Hepatic stellate cell (primary cell): ENCODE measurements at places on chromosomes 7 and 10.

DNA sequence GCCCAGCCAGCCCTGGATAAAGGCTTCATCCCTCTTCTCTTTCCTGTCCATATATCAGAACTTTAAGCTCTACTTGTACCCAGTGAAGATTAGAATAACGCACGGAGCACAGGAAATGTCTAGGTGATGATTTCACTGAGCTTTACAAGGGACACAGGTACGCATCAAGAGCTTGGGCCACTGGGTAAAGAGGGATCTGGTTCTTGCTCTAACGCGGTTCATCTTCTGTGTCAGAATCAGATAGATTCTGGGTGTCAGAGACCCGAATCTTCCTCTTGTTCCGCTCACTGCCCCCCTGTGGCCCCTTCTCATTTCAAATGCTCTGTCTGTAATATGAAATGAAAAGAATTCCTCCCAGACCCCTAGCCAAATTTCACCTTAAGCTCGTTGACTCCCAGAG lies 24.7 kb downstream of the IL2RA start:
- no peak for DNase-seq

- no peak for DNase-seq
Observed at GRCh38 chr10:90884431-90884830, 12.7 kb downstream of the RPP30 start.

DNA sequence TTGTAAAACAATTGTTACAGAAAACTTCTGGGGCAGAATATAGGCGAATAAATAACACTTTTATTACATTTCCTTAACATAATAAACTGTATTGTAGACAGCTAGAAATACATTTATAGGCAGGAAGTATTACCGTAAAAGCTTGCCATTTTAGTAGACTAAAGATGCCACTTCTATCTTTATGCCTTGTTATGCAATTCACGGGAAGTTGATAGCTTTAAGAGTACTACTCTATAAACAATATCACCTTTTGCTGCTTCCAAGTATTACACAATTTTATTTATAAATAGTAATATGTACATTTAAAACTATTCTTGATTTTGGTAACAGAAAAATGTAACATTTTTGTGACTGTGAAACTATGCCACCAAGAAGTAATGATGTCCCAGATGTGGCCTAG lies 37.9 kb downstream of the PALS2 start:
- DNase-seq = no peak

GRCh38 chr10:93074147-93074596 lies 479 bp downstream of the CYP26A1 start:
- DNase-seq = no peak

- peak; percentile 39 for DNase-seq
Observed at GRCh38 chr7:98745722-98746318, 124.0 kb downstream of the TMEM130 start.

DNA sequence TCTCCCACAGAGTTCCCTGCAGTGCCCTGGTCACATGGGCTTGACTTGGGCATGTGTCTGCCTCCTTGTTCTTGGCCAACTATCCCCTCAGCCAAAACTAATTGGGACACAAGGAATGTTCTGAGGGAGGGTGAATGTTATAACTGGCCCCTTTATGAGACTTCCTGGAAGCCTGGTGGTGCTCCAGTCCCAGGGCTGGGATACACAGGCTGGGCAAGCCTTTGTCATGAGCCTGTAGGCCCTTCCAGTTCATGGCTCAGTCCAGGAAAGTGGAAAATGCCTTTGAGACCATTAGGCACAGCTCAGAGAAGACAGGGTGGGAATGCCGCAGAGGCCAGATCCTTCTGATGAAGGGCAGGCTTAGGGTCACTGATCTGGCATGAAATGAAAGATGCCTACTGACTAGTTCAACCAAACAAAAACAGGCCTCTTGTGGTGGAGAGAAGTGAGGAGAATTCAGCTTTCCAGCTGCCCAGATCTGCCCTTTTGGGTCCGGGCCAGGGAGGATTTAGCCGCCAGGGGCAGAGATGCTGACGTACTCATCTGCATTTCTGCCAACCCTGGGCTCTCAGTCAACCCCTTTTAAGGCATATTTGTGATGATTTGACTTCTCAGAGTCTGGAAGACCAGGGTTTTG lies 961.5 kb downstream of the KCNMA1 start:
- no peak for DNase-seq

DNA sequence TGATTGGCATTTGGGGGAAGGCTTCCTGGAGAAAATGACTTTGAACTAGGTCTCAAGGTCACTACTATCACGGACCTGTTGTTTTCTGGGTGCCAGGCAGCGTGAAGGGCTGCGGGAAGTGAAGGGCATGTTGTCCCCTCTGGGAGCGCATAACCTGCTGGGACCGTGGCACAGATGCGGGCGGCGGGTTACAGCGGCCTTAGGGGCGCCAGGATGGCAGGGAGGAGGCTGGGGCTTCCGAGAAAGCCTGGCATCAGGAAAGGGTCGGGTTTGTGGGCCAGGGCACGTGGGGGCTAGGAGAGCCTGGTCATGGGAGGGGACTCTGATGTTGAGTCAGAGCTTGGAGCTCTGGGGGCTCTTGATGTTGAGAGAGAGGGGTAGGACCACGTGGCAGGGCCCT lies 6.1 kb downstream of the SLC4A2 start:
- DNase-seq = no peak

GRCh38 chr7:105816954-105817615 lies 59.3 kb downstream of the ATXN7L1 start:
- DNase-seq = no peak

DNA sequence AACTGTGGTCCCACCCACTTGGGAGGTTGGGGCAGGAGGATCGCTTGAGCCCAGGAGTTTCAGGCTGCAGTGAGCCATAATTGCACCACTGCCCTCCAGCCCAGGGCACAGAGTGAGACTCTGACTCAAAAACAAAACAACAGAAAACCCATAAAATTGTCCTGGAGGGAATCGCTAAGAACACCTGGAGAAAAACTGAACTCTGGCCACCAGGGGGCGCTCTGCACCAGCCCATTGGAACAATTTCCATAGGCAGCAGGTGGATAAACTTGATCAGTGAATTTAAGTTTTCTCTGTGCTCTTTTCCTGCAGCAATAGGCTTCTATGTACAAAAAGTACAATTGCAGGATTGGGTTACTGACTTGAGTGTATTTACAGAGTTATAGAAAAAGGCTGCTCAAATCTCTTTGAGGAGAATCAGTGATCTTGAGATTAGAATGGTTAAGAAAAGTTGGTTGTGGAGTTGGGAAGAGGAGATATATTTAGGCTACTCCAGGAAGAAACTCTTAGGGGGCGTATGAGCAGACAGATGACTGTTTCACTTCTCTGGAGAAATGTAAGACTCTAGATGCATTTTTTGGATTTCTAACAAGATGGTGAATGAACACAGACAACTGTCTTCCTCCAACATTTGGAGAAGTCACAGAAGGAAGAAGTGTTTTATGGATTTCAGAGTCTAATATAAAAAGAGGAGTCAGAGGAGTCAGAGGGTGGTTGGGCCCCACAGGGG lies 274.9 kb upstream of the GALNT17 start:
- DNase-seq = peak; percentile 37

- no peak for DNase-seq
Observed at GRCh38 chr10:104099269-104099668, 13.6 kb upstream of the COL17A1 start.

GRCh38 chr7:156772725-156773124 lies 120.3 kb downstream of the LMBR1 start:
- no peak for DNase-seq

DNA sequence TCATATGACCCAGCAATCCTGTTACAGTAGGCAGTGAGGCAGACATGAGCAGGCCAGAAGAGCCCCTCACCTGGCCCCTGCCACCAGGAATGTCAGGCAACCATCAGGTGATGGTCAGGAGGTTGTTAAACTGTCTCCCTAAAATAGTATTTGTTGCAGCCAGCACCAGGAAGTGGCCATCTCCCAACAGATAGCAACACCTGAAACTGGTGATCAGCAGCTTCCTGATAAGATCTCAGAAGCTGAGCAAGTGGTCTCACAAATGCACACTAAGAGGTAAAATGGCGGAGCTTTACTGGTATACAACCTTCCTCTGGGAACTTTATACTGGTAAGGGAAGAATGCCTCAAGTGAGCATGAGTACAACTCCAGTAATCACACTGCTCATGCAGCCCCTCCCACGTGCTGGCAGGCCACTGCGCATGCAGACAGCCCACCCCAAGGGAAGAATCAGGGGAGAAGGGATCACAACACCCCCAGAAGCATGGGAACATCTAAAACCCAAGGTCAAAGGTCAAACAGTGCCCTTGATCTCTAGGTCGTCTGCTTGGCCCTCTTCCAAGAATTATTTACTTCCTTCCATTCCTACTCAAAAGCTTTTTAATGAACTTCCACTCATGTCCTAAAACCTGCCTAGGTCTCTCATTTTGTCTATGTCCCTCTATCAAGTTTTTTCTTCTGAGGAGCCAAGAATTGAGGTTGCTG lies 133.5 kb downstream of the DOCK4 start:
- DNase-seq = no peak

- no peak for DNase-seq
Observed at GRCh38 chr10:110268971-110269370, 35.7 kb downstream of the SMNDC1 start.

- no peak for DNase-seq
Observed at GRCh38 chr10:4307910-4308309, 518.1 kb upstream of the AKR1E2 start.

DNA sequence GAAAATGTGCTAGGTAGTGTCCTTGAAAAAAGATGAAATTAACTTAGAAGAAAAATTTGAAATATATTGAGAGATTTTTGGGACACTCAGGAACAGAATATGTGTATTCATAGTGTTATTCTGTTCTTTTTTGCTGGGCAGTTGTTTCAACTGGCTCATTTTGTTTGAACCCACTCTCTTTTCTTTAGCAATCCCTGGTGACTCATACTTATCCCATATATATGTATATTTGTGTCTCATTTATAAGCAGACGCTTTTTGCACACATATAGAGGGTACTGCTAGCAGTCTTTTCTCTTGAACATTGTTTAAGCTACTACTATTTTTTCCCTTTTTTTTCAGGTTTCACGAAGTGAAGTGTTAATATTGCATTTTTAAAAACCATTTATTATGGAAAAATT lies 1.9 kb downstream of the EXOC6 start:
- no peak for DNase-seq

DNA sequence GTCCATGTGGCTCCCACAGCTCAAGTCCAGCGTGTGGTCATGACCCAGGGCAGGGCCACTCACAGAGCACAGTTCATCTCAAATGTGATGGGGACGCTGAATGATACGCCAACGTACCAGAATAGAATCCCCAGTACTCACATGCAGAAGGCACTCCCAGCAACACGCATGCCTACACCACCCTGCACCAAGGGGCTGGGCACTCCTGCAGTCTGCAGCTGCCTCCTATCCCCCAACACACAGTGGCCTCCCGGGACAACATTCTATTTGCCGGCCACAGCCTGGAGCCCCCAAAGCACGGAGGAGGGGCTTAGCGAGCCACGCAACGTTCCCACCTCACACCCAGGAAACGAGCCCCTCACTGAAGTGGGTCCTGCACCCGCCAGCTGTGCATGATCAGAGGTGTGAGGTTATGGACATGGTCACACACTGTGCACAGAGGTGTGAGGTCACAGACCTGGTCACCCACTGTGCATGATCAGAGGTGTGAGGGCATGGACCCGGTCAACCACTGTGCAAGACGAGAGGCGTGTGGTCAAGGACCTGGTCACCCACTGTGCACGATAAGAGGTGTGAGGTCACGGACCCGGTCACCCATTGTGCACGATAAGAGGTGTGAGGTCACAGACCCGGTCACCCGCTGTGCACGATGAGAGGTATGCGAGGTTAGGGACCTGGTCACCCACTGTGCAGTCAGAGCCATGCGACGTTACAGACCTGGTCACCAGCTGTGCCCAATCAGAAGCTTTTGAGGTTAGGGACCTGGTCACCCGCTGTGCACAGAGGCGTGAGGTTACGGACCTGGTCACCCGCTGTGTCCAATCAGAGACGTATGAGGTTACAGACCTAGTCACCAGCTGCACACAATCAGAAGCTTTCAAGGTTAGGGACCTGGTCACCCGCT lies 182.8 kb downstream of the DIP2C start:
- DNase-seq = no peak

- DNase-seq = no peak
Observed at GRCh38 chr10:35074266-35074665, 15.9 kb downstream of the CUL2 start.

GRCh38 chr10:62981096-62981495 lies 152.0 kb upstream of the NRBF2 start:
- DNase-seq = no peak

DNA sequence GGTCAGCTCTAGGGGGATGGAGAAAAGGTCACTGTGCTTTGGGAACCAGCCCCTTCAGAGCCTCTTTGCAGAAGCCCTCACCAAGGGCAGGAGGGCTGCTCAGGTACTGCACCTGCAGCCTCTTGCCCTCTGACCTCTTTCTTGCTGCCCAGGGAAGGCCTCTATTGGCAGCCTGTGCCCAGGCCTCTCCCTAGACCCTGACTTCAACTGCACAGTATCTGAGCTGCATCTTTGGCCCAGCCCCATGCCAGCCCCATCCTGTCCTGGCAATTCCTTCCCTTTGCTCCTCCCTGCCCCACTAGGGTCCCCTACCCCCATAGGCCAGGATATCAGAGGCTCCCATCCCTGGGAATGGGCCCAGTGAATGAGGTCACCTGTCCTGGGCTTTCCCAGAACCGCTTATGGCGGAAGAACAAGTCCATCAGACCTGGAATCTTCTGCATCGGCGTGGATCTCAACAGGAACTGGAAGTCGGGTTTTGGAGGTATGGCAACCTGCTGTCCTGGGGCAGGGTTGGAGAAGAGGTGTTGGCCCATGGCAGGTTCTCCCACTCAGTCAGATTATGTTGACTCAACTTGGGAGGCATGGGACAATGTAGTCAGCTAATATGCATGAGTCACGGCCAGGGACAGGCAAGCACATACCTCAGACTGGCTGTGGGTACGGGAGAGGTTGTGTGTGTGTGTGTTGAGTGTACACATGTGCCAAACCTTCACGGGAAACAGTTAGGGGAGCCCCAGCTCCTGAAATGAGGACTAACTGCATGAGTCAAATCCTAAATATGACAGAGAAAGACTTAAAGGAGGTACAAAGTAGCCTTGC lies 17.1 kb upstream of the CPA1 start:
- DNase-seq = peak; percentile 87

GRCh38 chr10:34169131-34169530 lies 646.0 kb downstream of the PARD3 start:
- no peak for DNase-seq

DNA sequence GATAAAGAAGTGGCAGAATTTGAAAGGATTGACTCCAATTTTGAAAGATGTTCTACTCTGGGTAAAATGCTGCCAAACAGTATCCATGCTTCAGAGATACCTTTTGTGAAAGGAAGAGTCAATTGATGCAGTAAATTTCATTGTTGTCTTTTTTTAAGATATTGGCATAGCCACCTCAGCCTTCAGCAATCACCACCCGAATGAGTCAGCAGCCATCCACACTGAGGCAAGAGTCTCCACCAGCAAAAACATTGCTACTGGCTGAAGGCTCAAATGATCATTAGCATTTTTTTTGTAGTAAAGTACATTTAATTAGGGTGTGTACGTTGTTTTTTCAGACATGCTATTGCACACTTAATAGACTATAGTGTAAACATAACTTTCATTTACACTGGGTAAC lies 31.7 kb upstream of the CYP26C1 start:
- no peak for DNase-seq

- no peak for DNase-seq
Observed at GRCh38 chr7:120160166-120160565, 112.8 kb upstream of the KCND2 start.

- DNase-seq = peak; percentile 83
Observed at GRCh38 chr10:69515699-69516259, 57.4 kb downstream of the NEUROG3 start.
